ENCODE measurements at places on chromosomes 12 and 14. TPM values are rescaled to one million over a fixed set of nuclear protein-coding genes. Genes with fewer than 3 reads are reported as not detected.

Gene ABCC9
- total RNA-seq = 0.07 TPM

- DNase-seq = no peak
Measured at GRCh38 chr12:57807285-57807684, 11.2 kb downstream of the AVIL start.

GRCh38 chr12:78864870-78865463 is 393 bp downstream of the SYT1 start:
- no peak for DNase-seq

DNA sequence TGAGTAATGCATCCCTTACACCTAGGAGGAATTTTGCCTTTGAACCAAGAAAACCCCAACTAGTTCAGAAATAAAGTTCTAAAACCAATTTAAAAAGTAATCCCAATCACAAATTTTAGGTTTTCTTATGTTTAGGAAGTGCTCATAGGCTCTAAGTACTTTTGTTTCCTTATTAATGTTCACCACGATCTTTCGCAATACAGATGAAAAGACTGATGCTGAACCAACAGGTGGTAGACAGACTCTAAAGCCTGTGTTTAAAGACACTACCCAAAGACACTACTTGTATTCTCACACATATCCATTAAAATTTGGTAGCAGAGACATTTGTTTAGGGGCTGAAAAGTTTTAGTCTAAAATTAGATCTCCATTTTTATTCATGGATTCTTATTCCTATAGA is 10.6 kb upstream of the PHLDA1 start:
- no peak for DNase-seq
